ENCODE measurements at places on chromosomes 5 and 9.

DNA sequence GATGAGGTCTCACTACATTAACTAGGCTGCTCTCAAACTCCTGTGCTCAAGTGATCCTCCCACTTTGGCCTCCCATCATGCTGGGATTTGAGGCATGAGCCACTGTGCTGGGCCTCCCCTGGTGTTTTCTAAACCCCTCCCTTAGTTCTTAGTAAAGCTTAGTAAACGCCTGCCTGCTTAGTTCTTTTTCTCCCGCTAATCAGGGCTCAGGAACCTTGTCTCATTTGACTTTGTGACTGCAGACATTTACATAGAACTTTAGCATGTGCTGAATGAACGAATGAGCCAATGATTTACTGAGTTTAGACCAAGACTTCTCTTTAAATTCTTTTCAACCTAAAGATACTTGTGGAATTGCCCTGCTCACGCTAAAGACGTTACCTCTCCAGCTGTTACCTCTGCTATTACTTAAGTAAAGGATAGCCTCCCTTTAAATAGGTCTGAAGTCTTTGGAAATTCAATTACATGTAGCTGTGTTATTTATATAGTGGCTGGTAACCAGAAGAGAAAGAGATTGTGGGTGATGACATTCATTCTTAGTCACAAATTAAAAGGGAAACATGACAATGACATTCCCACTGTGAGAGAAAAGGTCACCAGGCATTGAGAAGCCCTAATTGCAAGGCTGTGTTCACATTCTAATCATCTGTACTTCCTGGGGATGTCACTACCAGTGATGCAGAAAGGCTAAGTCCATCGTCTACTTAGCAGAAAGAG is 18.6 kb upstream of the SUSD1 start:
- DNase-seq = no peak

DNA sequence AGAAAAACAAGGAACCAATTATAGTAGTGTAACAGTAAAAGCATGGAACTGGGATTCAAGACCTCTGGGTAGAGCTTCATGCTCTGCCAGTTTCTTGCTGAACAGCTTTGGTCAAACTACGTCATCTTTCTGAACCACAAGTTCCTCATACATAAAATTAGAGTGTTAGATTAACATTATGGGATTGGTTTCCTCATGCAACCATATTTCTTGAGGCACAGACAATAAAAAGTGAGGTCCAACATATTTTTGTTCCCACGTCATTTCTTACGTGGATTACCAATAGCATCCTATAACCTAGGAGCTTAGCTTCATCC is 354.8 kb downstream of the TMEM232 start:
- DNase-seq = no peak

DNA sequence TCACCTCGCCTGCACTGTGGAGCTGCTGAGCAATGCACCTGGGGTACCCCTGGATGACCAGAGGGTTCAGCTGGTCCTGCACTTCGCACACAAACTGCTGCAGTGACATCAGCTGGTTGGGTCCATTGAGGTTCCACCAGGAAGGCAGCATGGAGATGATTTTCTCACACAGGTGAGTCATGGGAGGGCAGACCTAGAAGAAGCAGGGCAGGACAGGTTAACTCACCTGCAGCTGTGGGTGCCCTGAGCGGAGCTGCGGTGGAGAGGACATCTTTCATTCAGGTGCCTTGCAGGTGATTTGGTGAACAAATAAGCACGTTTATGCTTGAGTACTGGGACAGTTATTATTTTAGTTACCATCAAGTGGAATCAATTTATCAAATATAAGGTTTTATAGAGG is 73.6 kb downstream of the CTSL start:
- no peak for DNase-seq

DNA sequence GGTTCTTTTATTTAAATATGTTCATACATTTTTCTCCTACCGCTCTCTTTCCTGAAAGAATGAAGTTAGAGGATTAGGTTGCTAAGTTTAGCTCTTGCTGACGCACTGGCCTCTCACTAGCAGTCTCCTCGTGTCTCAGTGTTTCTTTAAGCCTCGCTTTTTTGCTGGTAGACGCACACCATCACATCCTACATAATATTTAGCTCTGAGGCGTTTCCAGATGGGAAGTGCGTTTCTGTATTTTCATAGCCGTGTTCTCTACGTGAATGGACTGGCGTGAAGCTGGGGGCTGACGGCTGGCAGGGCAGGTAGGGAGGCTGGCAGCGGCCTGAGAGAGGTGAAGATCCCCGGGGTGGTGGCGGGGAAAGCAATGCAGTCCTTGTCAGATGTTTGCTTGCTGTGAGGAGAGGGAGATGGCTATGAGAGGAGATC is 79.2 kb upstream of the SPRY4 start:
- DNase-seq = no peak

GRCh38 chr5:128021411-128021810 is 62.2 kb upstream of the SLC12A2 start:
- no peak for DNase-seq

All from HuH-7 (cell line).